ENCODE measurements at places on chromosomes 7 and 10.

- no peak for DNase-seq
- H3K27ac ChIP-seq, result no peak overlapping the region
- H3K36me3 ChIP-seq, result no peaks in the 10 kb centered on the region
- H3K4me1 ChIP-seq, result peaks cover 7% of the 10 kb centered on the region
Measured at GRCh38 chr10:114337510-114338462, 66.5 kb downstream of the AFAP1L2 start.

- no peaks in the 10 kb centered on the region for H3K4me1 ChIP-seq
- H3K27me3 ChIP-seq, result no peaks in the 10 kb centered on the region
- no peak for DNase-seq
- no peak overlapping the region for H3K27ac ChIP-seq
Measured at GRCh38 chr10:62779487-62780248, 24.9 kb upstream of the ADO start.

DNA sequence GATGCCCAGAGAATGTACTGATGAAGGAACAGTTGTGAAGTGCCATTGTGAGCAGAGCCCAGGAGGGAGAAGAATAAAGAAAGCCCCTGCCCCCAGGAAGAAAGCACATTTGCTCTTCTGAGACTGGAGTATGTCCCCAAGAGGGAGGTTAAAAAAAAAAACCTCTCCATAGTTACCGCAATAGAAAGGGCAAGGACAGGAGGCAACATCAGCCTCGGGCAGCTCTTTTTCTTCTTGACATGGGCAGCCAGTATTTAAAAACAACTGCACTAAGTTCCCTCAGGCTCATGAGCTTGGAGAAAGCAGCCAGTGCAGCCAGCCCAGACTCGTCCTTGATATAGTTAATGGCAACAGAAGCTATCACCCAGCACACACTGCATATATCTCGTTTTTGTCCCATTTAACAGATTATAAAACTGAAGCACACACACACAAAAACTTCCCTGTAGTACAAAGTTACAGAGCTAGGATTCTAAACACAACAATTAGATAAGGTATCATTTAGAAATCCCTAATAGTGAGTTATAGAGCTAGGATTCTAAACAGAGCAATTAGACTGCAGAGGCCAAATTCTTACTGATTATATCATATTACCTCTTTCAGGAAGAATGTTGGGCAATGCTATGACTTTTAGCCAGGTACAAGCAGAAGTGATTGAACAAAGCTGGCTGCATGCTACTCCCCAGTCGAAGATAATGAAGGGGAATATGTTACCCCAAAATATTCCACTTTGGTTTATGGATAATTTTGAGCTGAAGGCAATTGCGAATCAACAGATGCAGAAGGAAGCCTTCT lies 823.5 kb downstream of the GRID1 start:
- no peak overlapping the region for H3K4me3 ChIP-seq
- H3K27ac ChIP-seq, result no peak overlapping the region
- no peak for DNase-seq
- peaks cover 1% of the 10 kb centered on the region for H3K4me1 ChIP-seq
- no peaks in the 10 kb centered on the region for H3K36me3 ChIP-seq
- peaks cover 10% of the 10 kb centered on the region for H3K27me3 ChIP-seq

DNA sequence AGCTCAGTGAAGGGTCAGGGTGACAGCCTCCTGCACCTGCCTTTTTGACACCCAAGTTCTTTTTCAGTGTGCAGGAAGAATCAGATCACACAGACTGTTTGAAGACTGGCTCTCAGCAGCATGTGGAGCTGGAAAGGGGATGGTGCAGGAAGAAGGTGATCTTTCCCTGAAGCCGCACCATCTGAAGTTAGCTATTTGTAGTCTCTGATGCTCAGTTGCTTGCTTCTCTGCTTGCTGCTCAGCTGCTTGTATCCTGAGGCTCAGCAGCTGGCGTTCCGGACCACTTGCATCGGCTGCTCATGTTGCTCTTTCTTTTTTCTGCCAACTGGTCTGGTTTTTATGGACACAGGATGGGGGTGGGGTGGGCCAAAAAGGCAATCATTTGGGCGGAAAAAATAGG lies 15.8 kb upstream of the DNMBP start:
- peaks cover 9% of the 10 kb centered on the region for H3K4me1 ChIP-seq
- H3K36me3 ChIP-seq, result no peaks in the 10 kb centered on the region
- no peak for DNase-seq

DNA sequence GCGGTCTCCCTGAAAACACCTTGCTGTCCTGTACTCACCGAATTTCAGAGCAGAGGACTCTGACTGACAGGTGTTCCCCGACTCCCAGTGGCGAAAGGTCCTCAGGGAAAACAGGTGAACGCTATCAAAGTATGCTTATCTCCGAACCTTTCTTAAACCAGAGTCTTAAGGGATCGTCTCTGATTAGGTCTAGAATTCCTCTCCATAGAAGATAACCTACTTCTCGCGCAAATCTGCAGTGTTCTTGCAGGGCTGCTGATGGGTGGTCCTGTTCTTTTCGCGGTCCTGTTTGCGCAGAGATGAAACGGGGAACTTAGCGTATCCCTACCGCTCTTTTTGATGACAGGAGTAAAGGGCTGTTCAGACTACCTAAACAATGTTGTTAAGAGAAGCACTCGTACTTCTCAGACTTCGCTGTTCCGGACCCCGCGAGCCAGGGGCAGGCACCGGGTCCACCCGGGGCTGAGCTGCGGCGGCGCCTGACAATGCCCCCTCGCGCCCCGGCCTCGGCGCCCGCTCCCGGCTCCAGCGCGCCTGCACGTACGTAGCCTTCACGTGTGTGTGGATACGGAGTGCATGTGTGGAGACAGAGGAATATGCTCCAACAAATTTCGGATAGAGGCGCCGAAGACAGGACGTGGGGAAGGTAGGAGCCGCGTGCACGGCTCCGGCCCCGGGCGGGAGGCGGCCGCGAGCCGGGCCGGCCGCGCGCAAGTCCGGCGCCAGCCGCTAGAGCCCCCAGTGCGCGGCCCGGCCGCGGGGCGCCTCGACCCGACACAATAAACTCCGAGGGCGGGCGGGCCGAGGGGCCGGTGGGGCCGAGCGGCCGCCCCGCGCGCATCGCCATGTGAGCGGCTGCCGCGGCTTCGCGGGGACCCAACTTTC lies 766 bp upstream of the ZMYND11 start:
- DNase-seq, result no peak
- H3K4me1 ChIP-seq, result peaks cover 55% of the 10 kb centered on the region
- no peaks in the 10 kb centered on the region for H3K36me3 ChIP-seq
- H3K27ac ChIP-seq, result peak overlapping the region; percentile 83
- H3K4me3 ChIP-seq, result peak overlapping the region; percentile 76
- H3K27me3 ChIP-seq, result no peaks in the 10 kb centered on the region

DNA sequence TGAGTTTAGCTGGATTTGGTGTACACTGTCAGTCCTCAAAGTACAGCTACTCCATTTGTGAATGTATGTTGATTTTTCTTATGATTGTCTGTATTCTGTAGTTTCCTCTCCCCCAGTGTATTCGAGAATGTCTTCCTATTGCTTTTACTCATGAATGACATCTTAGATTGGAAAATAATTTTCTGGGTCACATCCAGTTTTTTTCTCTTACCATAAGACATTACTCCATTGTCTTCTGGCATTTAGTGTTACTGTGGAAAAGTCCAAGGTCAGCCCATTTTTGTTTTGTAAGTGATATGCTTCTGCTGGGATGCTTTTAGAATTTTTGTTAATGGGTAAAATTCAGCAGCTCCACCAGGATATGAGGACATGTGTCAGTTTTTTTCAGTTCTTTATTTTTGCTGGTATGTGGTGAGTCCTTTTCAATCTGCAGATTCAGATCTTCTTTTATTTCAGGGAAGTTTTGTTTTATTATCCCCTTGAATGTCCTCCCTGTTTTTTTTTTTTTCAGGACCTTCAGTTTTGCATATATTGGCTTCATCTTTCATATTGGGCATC lies 33.6 kb downstream of the WAC start:
- peak overlapping the region; percentile 74 for H3K27ac ChIP-seq
- peaks cover 76% of the 10 kb centered on the region for H3K4me1 ChIP-seq
- peaks cover 4% of the 10 kb centered on the region for H3K36me3 ChIP-seq
- H3K4me3 ChIP-seq, result no peak overlapping the region

DNA sequence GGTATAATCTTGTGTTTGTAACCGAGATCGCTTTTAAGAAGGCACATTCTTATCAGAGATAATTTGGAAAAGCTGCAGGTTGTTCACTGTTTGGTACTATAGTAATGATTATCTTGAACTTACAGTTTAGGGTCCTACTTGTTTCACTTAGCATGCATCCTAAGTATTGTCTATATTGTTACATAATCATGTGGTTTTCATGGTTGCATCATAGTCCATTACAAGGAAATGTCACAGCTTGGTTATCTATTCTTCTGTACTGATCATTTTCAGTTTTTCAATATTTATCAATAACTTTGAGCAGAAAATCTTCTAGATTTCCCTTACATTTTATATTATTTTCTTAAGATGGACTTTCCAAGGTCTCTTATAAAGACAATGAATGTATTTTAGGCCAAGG lies 116.3 kb downstream of the PLPP4 start:
- DNase-seq, result no peak
- H3K4me3 ChIP-seq, result no peak overlapping the region
- no peaks in the 10 kb centered on the region for H3K27me3 ChIP-seq
- no peak overlapping the region for H3K27ac ChIP-seq
- no peaks in the 10 kb centered on the region for H3K4me1 ChIP-seq
- H3K36me3 ChIP-seq, result no peaks in the 10 kb centered on the region

DNA sequence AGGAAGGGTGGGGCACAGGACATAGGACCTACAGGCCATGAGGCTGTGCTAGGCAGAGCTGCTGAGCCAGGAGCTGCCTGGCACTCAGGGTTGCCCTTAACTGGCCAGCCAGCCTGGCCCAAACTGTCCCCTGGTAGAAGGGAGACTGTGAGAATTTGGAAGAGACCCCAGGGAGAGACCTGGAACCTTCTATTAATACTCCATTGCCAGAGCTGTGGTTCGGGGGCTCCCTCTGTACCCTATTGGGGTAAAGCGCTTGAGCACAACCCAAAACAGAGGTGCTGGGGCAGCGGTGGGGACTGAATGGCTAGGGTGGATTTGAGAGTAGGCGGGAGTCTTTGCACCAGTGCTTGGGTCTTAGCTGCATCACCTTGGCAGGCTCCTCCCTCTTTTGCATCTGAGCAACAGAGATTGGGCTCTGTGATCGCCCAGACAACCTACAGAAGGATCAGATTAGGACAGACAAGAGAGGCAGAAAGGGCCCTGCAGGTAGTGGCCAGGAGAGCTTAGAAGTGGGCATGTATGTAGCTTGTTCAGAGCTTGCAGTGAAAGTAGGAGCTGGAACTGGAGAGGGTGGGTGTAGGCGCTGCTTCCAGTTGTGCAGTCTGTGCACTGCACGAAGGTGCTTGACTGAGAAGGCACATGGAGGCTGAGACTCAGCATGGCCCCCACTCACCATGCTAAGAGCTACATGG lies 53.3 kb downstream of the ADCYAP1R1 start:
- H3K27me3 ChIP-seq, result peaks cover 46% of the 10 kb centered on the region
- H3K4me1 ChIP-seq, result no peaks in the 10 kb centered on the region
- no peaks in the 10 kb centered on the region for H3K36me3 ChIP-seq
- H3K27ac ChIP-seq, result no peak overlapping the region
- no peak overlapping the region for H3K4me3 ChIP-seq

GRCh38 chr7:135962802-135963201 lies 14.4 kb downstream of the MTPN start:
- no peak for DNase-seq
- H3K36me3 ChIP-seq, result peaks cover 2% of the 10 kb centered on the region
- peaks cover 52% of the 10 kb centered on the region for H3K4me1 ChIP-seq

GRCh38 chr10:1120801-1121211 lies 64.6 kb downstream of the WDR37 start:
- no peak for DNase-seq
- no peak overlapping the region for H3K27ac ChIP-seq
- no peak overlapping the region for H3K4me3 ChIP-seq
- H3K27me3 ChIP-seq, result no peaks in the 10 kb centered on the region
- H3K4me1 ChIP-seq, result peaks cover 10% of the 10 kb centered on the region
- H3K36me3 ChIP-seq, result peaks cover 52% of the 10 kb centered on the region

DNA sequence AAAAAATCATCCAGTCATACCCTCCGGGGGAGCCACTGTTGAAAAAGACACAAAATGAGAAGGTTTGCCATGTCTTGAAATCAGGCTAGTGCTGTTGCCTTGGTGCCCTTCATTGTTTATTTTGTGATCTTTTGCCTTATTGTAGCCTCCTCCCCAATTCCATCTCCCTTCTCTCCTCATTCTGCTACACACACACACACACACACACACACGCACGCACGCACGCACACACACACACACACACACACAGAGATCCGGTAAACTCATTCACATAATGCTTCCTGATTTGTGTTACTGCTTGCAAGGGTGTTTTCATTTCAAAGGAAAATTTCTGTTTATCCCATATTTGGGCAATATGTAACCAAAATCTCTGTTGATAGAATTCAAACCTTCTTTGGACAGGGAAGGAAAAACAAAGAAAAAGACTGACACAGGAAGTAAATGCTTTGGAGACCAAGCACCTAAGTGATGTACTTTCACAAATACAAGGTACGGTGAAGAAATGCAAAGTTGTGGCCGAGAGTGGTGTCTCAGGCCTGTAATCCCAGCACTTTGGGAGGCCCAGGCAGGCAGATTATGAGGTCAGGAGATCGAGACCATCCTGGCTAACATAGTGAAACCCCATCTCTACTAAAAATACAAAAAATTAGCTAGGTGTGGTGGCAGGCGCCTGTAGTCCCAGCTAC lies 141.1 kb upstream of the CDK13 start:
- no peak overlapping the region for H3K4me3 ChIP-seq
- H3K36me3 ChIP-seq, result no peaks in the 10 kb centered on the region
- H3K27ac ChIP-seq, result no peak overlapping the region
- peaks cover 19% of the 10 kb centered on the region for H3K4me1 ChIP-seq
- peaks cover 3% of the 10 kb centered on the region for H3K27me3 ChIP-seq

- H3K4me1 ChIP-seq, result peaks cover 12% of the 10 kb centered on the region
- no peak overlapping the region for H3K4me3 ChIP-seq
Measured at GRCh38 chr7:22944510-22944909, 69.4 kb downstream of the HYCC1 start.

DNA sequence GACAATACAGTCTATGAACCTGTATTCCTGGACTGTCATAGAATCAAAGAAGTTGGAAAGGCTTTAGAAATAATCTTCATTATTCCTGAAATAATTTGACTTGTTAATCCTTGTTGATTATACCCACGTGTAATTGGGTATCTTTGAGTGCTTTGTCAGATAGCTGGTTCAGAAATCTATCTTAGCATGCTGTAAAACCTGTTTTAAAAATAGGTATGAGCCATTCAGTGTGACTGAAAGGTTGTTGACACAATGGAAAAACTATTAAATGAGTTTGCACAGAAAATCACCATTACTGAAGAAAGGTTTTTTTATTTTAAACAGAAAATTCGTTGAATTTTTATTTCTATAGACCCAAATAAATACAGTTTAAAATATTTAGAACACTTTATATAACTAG lies 38.7 kb downstream of the PHTF2 start:
- no peaks in the 10 kb centered on the region for H3K36me3 ChIP-seq

Data from chondrocyte (in vitro differentiated cells).